ENCODE measurements at places on chromosomes 6 and 20.

- no peak for DNase-seq
Observed at GRCh38 chr6:106882601-106883518, 91.7 kb downstream of the CD24 start.

DNA sequence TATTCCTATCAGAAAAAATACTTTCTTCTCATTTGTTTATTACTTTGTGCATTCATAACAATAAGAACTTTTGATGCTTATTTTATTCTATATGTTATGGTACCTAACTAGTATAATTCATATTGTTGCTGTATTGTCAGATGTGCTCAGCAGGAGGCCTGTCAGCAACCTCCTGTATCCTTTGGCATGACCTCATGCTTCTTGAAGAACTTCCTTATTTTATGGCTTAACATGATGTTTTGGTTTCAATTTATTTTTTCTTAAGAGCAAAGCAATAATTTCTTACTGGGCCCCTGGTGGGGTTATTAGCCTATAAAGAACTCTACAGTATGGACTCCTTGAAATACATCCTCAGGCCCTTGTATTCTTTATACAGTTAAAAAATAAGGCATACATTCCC, 17.3 kb downstream of the GGTLC1 start:
- DNase-seq: no peak

DNA sequence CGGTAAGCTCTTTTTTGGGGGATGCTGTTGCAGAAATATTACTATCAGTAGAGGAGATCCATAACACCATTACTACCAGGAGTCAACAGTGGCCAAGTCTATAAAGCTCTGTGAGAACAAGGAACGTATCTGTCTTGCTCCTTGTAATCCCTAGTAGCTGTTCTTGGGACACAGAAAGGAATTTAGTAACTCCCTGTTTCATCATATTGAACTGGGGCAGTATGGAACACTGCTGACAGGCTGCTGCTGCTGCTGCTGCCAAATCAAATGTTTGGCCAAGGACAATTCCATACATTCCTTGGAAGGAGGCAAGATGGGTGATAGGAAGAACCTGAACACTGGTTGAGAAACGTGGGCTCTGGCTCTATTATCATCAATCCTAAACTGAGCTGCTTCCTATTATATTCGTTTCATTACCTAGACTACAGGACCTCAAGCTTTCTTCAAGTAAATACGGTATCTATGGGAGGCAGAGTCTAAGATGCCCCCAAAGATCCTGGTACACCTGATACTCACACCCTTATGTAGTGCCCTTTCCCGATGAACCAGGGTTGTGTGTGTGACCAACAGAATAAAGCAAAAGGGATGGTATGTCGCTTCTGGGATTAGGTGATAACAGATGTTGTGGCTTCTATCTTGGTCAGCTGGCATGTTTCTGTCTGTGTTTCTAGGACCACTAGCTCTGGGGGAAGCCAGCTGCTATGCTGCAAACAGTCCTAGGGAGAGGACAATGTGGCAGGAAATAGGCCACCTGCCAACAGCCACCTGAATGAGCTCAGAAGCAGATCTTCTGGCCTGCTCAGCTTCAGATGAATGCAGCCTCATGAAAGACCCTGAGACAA, 39.5 kb downstream of the ELOVL5 start:
- no peak for DNase-seq

- DNase-seq: no peak
Observed at GRCh38 chr20:64055893-64056638, 6.6 kb upstream of the SOX18 start.
